Neural crest cell (in vitro differentiated cells): ENCODE measurements at places on chromosomes 2 and 18. TPM values are rescaled to one million over a fixed set of nuclear protein-coding genes. Genes with fewer than 3 reads are reported as not detected.

TGFBRAP1 gene
- 19.6 and 23.8 TPM in 2 replicates for total RNA-seq

NR4A2 gene
- 7.8 and 7.9 TPM in 2 replicates for total RNA-seq

DNA sequence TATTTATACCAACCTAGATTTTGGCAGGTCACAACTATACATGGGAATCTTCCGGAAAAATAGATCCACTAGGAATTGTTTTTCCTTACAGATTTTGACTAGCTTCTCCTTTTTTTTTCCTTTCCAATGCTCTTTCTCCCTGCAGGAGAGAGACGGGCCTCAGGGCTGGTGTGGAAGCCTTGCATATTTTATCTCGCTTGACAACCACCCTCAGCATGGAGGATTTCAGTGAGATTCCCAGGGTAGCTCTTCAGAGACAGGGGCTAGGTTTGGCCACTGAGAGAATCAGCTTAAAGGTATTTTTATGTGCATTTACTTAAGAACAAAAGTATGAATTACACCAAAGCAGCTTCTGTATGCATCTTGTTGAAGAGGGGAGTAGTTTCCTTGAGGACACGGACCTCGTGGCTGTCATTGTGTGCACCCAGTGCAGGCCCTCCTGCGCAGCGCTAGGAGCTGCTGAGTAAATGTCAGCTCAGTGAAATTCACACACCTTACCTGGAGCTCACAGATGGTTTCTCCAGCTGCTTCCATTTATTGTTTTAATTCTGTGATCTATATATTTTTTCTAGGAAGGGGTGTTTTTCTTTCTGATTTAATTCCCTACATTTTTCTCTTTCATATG is 54.4 kb downstream of the TRAPPC12 start:
- DNase-seq = no peak

DNA sequence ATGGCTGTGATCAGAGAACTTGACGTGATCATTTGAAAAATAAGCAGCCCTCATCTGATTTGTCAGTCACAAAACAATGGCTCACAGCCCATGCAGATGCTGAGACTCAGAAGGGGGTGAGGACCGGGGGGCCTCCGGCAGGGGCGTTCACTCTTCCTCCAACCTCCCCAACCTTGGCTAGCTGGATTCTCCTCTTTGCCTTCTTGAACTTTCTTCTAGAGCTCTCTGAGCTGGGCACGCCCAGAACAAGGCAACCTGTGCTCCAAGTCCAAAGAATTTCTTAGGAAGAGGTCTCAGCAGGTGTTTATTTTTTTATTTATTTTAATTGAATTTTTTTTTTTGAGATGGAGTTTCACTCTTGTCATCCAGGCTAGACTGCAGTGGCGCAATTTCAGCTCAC is 16.4 kb downstream of the EDAR start:
- DNase-seq = no peak
